ENCODE measurements at places on chromosomes 4 and X. TPM values are rescaled to one million over a fixed set of nuclear protein-coding genes. Genes with fewer than 3 reads are reported as not detected.

DNA sequence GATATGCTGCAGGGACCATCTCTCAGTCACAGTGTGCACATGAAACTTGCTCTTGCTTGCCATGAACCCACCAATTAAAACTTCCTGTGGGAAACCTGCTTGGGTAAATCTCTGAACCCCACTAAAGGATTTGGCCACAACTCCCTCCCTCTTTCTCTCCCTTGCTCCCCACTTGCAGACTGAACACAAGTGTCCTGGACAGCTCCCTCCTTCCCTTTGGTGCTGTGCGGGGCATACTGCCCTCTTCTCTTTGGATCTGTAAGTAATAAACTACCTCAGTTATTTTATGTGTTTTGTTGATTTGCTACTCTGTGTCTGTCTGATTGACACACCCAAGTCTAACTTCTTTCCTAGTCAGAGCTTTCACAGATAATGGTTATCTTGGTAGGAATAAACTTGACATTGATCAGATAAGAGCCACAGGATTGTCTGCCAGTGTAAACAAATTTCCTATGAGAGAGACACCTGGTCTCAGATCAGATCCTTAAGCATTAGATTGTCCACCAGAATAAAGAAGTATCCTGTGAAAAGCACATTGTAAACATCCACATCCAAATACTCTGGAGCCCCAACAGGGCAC lies 41.8 kb downstream of the SULT1E1 start:
- H3K27ac ChIP-seq, result no peak overlapping the region
- H3K36me3 ChIP-seq, result no peaks in the 10 kb centered on the region
- DNase-seq, result no peak
- no peak overlapping the region for H3K4me3 ChIP-seq

DNA sequence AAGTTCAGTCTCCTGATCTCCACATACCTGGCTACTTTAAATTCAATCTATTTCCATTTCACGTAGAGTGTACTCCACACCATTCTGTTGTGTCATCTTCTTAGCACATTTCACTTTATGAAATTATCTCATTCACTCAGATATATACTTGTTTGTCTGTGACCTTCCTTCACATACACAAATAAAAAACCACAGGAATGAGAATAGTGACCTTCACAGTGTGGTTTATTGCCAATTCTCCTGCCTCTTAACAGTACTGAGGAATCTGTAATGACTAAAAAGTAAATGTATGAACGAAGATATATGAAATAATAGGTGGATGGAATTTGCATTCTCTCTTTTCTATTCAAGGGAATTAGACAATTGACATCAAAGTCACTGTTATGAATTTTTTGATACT lies 183.9 kb upstream of the PCDH7 start:
- H3K27me3 ChIP-seq, result no peaks in the 10 kb centered on the region
- H3K36me3 ChIP-seq, result no peaks in the 10 kb centered on the region
- H3K4me1 ChIP-seq, result no peaks in the 10 kb centered on the region
- no peak for DNase-seq
- H3K4me3 ChIP-seq, result no peak overlapping the region
- no peak overlapping the region for H3K27ac ChIP-seq

DNA sequence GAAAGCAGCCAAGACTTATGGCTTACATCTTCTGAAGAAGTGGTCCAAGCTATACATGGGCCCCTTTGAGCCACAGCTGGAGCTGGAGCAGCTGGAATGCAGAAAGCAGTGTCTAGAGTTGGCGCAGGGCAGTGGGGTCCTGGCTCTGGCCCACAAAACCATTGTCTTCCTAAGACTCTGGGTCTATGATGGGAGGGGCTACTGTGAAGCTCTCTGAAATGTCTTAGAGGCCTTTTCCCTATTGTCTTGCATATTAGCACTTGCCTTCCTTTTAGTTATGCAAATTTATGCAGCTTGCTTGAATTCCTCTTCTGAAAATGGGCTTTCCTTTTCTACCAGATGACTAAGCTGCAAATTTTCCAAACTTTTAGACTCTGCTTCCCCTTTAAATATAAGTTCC lies 15.3 kb downstream of the NPY1R start:
- H3K4me3 ChIP-seq, result no peak overlapping the region
- H3K36me3 ChIP-seq, result no peaks in the 10 kb centered on the region
- no peaks in the 10 kb centered on the region for H3K4me1 ChIP-seq
- DNase-seq, result no peak
- no peak overlapping the region for H3K27ac ChIP-seq

GRCh38 chrX:101774340-101774739 lies 114.7 kb upstream of the ARMCX2 start:
- H3K27me3 ChIP-seq, result peaks cover 5% of the 10 kb centered on the region
- no peak overlapping the region for H3K27ac ChIP-seq
- no peak overlapping the region for H3K4me3 ChIP-seq
- no peaks in the 10 kb centered on the region for H3K4me1 ChIP-seq
- no peaks in the 10 kb centered on the region for H3K36me3 ChIP-seq

GRCh38 chrX:3257471-3257870 lies 89.0 kb downstream of the MXRA5 start:
- no peaks in the 10 kb centered on the region for H3K4me1 ChIP-seq
- peaks cover 2% of the 10 kb centered on the region for H3K27me3 ChIP-seq
- DNase-seq, result no peak
- no peaks in the 10 kb centered on the region for H3K36me3 ChIP-seq
- no peak overlapping the region for H3K4me3 ChIP-seq

DNA sequence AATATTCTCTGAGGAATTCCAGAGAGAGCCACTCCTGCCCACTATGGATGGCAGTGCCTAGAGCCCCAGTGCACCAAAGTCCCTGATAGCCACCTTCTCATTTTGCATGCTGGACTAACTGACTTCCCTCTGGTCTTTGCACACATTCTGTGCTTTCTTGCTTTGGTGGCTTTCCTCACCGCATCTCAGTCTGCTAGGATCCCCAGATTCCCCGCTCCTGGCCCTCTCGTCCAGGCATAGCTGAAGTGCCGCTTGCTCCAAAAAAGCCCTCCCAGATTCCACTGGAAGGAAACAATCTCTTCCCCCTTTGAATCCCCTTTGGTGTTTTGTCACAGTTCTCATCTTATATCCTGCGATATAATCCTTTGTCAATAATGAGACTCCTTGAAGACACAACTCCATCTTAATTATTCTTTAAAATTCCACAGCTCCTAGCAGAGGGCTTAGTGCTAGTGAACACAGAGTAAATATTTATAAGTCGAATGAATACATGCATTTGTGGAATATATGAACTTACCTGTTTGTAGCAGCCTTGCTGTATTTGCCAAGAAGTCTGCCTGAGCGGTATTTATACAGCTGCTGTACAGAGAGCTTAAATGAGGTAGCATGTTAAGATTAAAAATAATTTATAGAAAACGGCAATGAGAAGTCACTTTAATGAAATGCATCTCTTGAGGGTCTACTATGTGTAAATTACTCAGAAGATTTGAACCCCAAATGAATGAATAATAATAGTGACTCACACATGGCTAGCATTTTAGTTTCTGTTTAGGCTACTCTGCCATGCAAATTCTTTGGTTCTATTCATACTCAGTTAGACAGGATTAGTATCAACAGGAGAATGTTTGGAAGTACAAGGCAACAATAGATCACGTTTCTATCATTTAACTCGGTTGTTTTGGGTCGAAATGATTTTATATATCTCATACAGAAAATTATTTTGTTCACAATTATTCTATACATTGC lies 421.9 kb upstream of the TENM3 start:
- no peaks in the 10 kb centered on the region for H3K27me3 ChIP-seq
- DNase-seq, result no peak
- no peak overlapping the region for H3K27ac ChIP-seq
- H3K36me3 ChIP-seq, result no peaks in the 10 kb centered on the region
- H3K4me1 ChIP-seq, result no peaks in the 10 kb centered on the region
- no peak overlapping the region for H3K4me3 ChIP-seq

- H3K27me3 ChIP-seq, result no peaks in the 10 kb centered on the region
- peaks cover 26% of the 10 kb centered on the region for H3K4me1 ChIP-seq
- H3K27ac ChIP-seq, result no peak overlapping the region
- H3K4me3 ChIP-seq, result no peak overlapping the region
- no peak for DNase-seq
These were observed 1.1 kb upstream of the SLC10A7 start for GRCh38 chr4:146522869-146523205.

DNA sequence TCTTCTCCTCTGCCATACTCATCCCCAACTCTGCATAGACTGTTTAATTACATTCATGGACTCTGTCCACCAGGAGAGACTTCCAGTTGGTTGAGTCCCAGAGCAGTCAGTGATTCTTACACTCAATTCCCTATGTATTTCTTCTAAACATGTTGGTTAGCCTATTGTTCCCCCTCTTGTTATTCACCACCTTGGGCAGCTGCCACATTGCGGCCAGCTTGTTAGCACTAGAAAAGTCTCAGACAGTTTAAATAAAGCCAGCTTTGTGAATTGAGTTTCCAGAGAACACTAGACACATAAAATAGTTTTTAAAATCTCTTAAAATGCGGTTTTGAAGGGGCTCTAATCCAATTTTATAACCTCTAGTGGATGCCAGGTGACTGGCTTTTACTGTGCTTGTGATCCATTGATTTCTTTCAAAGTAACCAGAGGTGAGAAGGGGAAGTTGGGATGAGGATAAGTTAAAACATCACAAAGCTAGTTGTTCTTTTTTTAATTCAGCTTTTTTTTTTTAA lies 827.7 kb downstream of the FSTL5 start:
- H3K4me1 ChIP-seq, result no peaks in the 10 kb centered on the region
- DNase-seq, result no peak
- no peaks in the 10 kb centered on the region for H3K27me3 ChIP-seq
- H3K27ac ChIP-seq, result no peak overlapping the region
- H3K36me3 ChIP-seq, result no peaks in the 10 kb centered on the region
- no peak overlapping the region for H3K4me3 ChIP-seq

GRCh38 chr4:53592122-53592521 lies 836 bp upstream of the LNX1 start:
- H3K27me3 ChIP-seq, result peaks cover 36% of the 10 kb centered on the region
- no peak for DNase-seq
- H3K4me3 ChIP-seq, result no peak overlapping the region
- no peaks in the 10 kb centered on the region for H3K36me3 ChIP-seq

DNA sequence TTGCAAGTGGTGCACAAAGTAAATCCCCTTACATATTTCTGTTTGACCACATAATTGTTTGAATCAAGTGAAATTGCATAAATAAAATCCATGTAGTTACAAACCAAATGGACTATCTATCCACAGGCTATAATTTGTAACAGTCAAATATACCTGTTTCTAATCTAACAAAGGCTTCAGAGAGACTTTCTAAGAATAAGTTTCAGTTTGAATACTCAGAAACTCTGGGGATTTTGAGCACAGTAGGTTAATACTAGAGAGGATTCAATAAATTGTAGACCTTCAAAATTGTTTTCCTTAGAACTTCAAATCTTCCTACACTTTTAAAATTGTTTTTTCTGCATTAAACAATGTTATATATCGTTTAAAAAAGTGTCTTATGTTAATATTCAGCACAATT lies 1250.1 kb downstream of the NLGN4X start:
- no peak overlapping the region for H3K27ac ChIP-seq
- no peaks in the 10 kb centered on the region for H3K27me3 ChIP-seq
- no peak for DNase-seq
- no peaks in the 10 kb centered on the region for H3K36me3 ChIP-seq

DNA sequence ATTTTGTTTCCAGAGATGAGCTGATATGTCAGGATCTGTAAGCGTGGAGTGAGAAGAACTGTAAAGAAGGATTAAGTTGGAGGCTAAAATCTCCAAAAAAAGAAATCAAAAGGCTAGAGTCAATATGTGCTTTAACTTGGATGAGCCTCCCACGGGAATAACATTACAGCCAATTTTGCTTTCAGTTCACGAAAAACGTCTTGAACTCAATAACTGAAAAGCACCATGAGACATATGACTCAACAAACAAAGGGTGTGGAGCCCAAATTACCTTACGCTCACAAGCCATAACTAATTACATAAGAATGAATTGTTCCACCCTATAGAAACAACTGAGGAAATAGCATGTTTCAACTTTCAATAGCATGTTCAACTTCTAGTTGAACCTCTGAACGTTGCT lies 22.3 kb downstream of the TMPRSS11D start:
- H3K4me3 ChIP-seq, result no peak overlapping the region
- no peak for DNase-seq
- H3K27ac ChIP-seq, result no peak overlapping the region
- H3K36me3 ChIP-seq, result no peaks in the 10 kb centered on the region

- H3K4me3 ChIP-seq, result no peak overlapping the region
- no peaks in the 10 kb centered on the region for H3K36me3 ChIP-seq
- no peaks in the 10 kb centered on the region for H3K4me1 ChIP-seq
- no peak overlapping the region for H3K27ac ChIP-seq
- H3K27me3 ChIP-seq, result peaks cover 5% of the 10 kb centered on the region
- no peak for DNase-seq
These were observed 352.2 kb upstream of the CPEB2 start for GRCh38 chr4:14650127-14650526.

DNA sequence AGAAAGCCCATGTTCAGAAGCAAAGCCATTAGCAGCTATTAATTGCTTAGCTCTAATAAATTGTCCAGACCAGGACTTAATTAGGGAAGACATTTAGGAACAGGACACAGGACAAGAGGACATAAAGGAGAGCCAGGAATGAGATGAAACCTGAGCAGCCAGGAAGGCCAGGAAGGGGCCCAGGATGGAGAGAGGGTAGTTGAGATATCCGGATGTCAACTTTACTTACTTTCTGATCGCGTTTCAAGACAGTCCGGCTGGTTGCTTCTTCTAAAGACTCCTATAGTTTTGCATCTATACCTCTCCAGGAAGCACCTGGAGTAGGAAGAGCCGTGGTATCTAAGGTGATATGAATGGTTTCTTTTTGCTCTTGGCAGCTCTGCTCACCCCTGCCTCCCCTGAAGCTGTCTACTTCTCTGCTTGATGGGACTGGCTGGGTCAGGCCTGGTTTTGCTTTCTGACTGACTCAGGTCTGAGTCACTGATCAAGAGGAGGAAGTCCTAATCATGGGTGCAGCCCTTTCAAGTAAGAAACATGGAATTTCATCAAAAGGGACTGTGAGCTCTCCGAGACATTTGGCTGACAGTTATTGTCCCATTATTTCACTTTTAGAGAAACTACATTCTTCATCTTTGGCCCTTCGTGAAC lies 733.3 kb downstream of the RPA4 start:
- peak; percentile 12 for DNase-seq
- H3K27ac ChIP-seq, result no peak overlapping the region
- no peaks in the 10 kb centered on the region for H3K36me3 ChIP-seq
- H3K4me3 ChIP-seq, result no peak overlapping the region

Gene HTN1
- total RNA-seq, result not detected

Gene RTL3
- total RNA-seq, result not detected

Gene TECRL
- not detected for total RNA-seq

Gene FOXR2
- total RNA-seq, result not detected

Gene PASD1
- total RNA-seq, result not detected

Gene WNK3
- 1.1 TPM for total RNA-seq

Gene DCAF8L2
- total RNA-seq, result not detected

Gene CTAG2
- total RNA-seq, result not detected

Gene IL21
- total RNA-seq, result 50.0 TPM

Gene HTT-AS
- not detected for total RNA-seq

Gene CLGN
- total RNA-seq, result 0.18 TPM

Gene HCCS
- 24.4 TPM for total RNA-seq

All from activated CD4-positive, alpha-beta T cell treated with anti-CD3 and anti-CD28 coated beads for 36 hours (primary cell).